Neural crest cell (in vitro differentiated cells): ENCODE measurements at places on chromosomes 11 and 22. TPM values are rescaled to one million over a fixed set of nuclear protein-coding genes. Genes with fewer than 3 reads are reported as not detected.

The PGR gene
- not detected in 2 replicates for total RNA-seq

The SAA2 gene
- total RNA-seq, result not detected in 2 replicates

The IGSF22 gene
- 0.19 and 0.50 TPM in 2 replicates for total RNA-seq

DNA sequence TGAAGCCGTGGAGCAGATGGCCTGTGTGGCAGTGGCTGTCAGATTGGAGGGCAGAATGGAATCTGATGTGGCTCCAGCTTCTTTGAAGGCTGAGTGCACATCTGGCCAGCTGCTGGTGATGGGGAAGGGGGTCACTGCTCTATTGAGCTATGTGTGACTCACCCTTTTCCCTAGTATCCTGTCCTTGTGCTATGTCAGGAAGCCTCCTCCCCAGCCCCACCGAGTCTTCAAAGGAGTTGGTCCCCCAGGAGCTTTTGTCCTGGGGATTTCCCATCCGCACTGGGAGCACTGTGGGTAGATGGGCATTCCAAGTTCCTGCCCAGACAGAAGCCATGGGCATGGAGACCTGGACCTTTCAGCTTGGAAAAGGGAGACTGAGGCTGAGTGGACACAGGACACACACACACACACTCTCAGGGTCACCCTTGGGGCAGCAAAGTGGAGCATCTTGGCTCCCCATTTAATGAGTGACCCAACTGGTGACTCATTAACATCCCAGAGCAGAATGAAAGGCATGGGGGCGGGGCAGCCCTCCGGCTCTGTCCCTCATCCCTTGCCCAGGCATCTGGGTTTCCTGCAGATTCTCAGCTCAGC lies 3.3 kb downstream of the SERPINH1 start:
- no peak for DNase-seq

DNA sequence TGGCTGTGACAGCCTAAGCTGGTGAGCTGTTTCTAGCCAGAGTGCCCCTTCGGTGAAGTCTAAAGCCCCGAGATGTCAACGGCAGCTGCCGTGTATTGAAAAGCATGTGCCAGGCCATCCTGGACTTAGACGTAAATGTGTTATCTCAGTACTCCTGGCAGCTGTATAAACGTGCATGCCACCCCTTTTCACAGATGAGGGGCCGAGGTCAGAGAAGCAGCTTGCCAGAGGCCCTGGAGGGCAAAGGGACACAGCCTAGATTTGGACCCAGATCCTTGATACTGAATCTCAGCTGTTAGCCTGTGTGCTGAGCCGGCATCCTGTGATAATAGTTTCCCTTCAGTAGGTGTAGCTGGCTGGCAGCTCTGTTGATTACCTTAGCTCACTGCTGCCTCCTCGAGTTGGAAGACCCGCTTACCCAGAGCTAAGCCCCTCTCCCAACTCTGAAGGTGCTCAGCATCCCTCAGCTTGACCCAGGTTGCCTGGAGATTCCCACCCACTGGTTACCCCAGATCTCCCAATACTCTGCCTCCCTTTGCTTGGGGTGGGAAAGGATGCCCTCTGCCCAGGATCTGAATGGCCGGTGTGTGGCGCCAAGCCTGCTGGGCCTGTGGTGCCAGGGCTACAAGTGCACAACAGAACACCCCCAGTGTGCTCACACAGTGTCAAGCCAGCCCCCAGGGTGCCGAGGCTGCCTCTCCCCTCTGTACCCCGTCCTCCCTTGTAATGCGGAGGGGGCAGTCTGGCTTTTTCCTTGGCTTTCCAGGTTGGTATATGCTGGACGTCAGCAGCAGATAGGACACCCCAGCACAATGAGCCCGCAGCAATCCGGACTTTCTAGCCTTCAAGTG lies 59.8 kb upstream of the WNT7B start:
- no peak for DNase-seq

- DNase-seq, result peak; percentile 32
Observed at GRCh38 chr11:75597636-75598035, 35.6 kb downstream of the SERPINH1 start.

- no peak for DNase-seq
Observed at GRCh38 chr11:3009481-3009880, 17.4 kb upstream of the NAP1L4 start.

DNA sequence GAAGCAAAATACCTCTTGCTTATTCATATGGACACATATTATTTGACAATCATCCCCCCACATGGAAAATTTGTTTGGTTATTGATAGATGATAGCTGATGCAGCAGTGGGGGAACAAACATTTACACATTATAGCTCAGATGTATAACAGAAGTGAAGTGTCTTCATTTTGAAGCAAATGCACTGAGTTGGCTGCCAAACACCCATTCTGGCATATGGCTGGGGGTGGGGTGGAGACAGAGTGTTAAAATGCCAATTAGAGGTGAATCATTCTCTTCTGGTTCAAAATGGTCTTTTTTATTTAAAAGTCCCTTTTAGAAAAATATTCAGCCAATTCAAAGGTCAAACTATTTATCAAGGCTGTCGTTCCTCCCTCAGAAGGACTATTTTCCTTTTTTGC lies 157.3 kb upstream of the TRPC6 start:
- DNase-seq, result no peak

DNA sequence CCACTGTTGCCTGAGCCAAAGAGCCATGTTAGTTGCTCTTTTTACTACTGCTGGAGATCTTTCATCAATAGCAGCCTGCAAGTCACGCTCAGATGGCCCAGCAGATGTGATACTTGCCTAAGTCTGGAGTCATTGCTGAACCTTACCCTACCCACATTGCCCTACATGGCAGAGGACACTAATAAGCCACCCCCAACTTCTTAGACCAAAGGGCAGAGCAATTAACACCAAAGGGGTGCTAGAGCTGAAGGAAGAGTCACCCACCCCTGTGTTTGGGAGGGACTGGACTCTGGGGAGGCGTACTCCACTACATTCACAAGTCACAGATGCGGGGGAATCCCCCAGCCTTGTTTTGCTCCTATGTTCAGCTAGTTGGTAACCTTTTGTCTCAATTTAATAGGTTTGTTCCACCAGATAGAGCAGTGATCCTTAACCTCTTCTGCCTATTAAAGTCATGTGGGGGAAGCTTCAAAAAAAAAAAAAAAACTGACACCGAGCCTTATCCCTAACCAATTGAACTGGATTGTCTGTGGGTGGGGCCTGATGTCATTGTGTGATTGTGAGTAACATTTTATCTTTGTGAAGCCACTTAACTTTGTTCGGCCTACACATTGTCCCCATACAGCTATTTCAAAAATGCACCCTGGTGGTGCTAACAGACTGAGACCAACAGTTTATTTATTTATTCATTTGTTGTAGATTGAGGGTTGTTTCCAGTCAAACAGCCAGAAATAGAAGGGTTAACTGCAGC lies 13.1 kb downstream of the ADM start:
- no peak for DNase-seq

GRCh38 chr11:78193806-78194205 lies 5.1 kb downstream of the USP35 start:
- DNase-seq, result no peak

DNA sequence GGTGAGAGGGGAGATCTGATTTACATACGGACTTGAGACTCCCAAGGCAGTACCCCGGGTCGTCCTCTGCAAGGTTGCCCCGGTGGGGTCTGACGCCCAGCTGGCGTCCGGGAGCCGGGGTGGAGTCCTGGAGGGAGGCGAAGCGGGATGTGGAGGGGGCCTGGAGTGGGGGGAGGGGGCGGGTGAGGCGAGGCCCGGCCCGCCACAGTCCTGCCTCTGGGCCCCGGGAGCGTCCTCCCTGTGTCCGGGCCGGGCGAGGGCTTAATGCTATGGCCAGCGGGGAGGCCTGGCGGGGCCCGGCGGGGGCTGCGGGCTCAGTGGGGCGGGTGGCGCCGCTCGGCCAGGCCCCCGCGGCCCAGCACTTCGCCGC lies 2.4 kb upstream of the MYBPC3 start:
- DNase-seq, result no peak

DNA sequence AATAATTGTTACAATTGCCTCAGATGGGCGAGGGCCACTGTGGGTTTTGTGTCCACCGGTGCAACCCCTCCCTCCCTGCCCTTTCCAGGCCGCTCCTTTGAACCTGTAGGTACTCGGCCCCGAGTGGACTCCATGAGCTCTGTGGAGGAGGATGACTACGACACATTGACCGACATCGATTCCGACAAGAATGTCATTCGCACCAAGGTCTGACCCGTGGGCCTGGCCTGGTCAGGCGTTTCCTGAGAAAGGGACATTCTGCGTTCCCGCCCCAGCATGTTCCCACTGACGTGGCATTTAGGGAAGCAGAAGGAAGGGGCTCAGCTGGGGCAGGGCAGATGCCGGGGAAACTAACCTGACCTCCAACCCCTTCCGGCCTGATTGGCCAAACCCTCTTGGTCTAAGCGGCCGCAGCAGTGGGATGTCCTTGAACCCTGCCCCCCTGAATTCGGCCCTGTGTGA lies 10.1 kb downstream of the SIDT2 start:
- DNase-seq, result no peak

DNA sequence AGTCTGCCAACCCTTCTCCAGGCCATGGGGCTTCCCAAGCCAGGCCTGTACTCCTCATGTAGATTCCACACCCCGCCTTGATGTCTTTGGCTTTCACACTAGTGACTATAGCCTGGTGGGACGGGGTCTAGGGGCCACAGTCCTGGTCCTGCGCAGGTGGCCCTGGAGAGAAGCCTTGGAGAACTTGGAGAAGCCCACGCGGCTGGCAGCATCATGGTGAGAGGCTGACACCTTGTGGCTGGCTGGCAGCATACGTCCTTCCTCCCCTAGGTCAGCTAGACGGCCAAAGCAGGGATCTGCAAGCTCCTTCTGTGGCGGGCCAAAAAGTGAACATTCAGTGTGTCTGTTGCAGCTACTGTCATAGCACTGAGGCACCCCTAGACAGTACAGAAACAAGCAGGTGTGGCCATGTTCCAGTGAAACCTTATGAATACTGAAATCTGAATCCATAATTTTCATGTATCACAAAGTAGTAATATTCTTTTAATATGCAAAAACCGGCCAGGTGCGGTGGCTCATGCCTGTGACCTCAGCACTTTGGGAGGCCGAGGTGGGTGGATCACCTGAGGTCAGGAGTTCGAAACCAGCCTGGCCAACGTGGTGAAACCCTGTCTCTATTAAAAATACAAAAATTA lies 42.0 kb downstream of the FAM83F start:
- DNase-seq, result peak; percentile 67

GRCh38 chr11:28539239-28540030 lies 431.2 kb downstream of the METTL15 start:
- no peak for DNase-seq

GRCh38 chr11:94910779-94911178 lies 62.6 kb downstream of the CWC15 start:
- DNase-seq, result no peak

GRCh38 chr11:4662876-4663275 lies 19.1 kb downstream of the OR51E1 start:
- DNase-seq, result no peak

DNA sequence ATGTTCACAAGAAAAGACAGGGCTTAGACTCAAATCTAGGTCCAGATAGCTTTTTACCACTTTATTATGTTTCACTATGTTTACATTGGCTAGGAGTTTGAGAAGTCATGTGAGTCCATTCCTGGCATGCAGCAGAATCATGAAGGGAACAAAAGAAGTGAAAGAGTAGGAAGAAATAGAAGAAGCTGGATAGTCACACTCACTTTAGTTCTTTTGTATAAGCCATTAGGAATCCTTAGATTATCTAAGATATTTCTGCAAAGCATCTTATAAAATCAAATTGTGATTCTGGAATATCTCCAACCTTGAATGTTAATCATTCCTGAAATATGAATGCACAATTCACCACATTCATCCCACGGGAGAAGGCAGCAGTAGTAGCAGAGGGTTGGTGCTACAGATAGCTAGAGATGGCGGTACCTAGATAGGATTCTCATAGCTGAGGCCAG lies 31.9 kb downstream of the MAML2 start:
- no peak for DNase-seq

- DNase-seq, result no peak
Observed at GRCh38 chr22:19176175-19176643, 2.3 kb downstream of the SLC25A1 start.

GRCh38 chr11:11261629-11262028 lies 91.4 kb downstream of the CSNK2A3 start:
- no peak for DNase-seq
